ENCODE measurements at places on chromosomes 1 and 21. TPM values are rescaled to one million over a fixed set of nuclear protein-coding genes. Genes with fewer than 3 reads are reported as not detected.
A peak's percentile ranks its signal among the peaks of the same experiment; 100 is the strongest.

Gene TFF3
- total RNA-seq: not detected

Gene S100A7
- not detected for total RNA-seq

Gene LPAR3
- total RNA-seq: 14.0 TPM

Gene PADI3
- 0.21 TPM for total RNA-seq

Gene RBM8A
- total RNA-seq: 177 TPM

Gene SERINC2
- total RNA-seq: 79.8 TPM

Gene OR2M3
- not detected for total RNA-seq

Gene HSPA13
- 31.9 TPM for total RNA-seq

Gene TRAF3IP3
- not detected for total RNA-seq

Gene KRTAP7-1
- not detected for total RNA-seq

DNA sequence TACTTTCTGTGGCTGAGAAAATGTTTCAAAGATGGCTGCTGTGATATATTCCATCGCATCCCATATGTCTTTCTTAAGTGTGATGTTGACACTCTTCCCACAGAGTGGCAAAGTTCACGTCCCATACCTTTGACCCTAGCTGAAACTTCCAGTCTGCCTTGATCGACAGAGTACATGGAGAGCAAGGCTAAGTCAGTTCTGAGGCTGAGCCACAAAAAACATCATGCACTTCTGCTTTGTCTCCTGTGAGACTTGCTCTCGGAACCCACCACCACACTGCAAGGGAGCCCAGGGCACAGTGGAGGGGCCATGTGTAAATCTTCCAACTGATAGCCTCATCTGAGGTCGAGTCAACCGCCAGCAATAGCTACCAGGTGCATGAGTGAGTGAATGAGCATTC, 431.9 kb upstream of the RUNX1 start:
- DNase-seq: no peak

DNA sequence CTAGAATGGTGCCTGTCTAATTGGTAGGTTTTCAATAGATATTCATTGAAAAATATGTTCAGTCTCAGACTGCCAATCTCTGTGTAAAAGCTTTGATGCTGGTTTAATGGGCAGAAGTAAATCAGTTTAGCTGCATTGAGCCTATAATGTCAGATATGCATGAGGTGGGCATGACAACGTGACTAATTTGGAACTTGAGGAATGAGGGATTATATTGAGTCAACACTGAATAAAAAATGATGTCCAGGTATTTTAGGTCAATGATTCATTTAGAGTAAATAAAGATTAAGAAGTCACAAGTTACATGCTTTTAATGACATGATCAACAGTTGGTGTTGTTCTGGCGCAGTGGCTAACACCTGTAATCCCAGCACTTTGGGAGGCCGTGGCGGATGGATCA, 3.0 kb downstream of the WDR3 start:
- peak; percentile 1 for DNase-seq

- no peak for DNase-seq
These were observed 436.4 kb downstream of the DISC1 start for GRCh38 chr1:232062967-232063366.

GRCh38 chr1:6683434-6683833, 18.2 kb downstream of the DNAJC11 start:
- DNase-seq: no peak

- no peak for DNase-seq
These were observed 11.3 kb downstream of the SLC19A2 start for GRCh38 chr1:169474302-169474995.

DNA sequence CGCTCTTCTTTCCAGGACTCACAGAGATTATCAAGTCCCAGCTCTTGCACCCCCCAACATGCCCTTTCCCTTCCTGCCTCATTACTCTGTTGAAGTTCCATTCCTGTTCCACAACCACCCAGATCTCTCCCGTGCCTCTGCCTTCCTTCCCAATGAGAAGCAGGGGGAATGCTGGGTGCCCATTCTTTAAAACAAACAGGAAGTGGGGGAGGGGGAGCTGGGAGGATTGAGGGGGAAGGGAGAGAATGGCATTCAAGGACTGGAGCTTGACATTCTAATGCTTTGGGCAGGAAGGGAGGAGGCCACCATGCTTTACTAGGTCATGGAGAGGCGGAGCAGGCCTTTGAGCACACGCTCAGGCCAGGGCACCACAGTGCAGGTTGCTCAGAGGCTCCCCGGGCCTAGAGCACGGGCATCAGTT, 150.3 kb upstream of the IRF2BP2 start:
- no peak for DNase-seq

GRCh38 chr21:9774347-9774746, 747.0 kb upstream of the TPTE start:
- no peak for DNase-seq

DNA sequence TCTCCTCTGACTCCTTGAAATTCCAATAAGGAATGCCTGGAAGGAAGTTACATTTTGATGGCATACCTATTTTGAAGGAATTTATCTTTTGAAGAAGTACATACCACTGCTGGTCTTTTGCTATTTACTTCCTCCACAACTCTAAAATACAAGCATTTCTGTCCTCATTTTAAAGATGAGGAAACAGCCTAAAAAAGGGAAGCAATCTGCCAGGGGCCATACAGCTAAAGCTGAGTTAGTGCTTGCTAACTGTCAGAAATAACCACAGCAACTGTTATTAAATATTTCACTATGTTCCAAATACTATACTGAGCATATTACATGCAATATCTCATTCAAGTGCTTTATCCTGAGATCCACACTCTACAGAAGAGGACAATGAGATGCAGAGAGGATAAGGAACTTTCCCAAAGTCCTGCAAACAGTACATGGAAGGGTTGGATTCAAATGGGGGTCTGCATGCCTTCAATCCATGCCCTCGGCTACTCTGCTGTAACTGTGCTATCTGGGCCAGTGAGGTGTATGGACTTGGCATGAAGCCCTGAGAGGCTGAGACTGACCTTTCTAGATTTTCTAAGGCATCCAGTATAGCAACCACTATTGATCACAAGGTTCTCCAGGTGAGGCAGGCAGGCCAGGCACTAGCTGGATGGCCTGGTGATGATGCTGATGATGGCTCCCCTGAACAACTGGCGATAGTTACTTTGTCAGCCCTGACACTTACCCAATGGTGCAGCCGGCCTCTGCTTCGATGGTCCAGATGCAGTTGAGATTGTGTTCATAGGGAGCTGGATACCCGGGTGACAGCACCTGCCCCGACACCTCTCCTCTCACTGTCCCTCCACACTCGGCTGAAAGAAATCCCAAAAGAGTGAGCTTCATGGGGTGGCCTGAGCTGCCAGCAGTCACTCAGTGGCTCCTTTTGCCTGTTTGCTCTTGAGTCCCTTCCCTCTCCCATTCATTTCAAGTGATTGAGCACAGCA, 171.4 kb upstream of the HMGB4 start:
- DNase-seq: no peak

DNA sequence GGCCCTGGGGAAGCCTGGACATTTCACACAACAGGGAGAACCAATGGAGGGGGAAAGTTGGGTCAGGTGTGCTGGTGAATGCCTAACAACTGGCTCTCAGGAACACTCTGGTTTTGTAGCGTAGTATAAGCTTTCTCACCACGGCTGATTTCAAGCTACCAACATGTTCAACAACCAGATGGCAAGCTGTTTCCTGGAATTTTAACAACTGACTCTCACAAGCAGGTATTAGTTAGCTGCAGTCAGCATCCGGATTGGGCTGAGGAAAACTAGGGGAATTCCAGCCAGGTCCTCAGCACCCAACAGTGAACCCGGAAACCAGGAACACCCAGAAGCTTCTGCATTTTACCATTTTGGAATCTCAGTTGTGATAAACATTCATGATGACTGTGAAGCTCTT, 162.3 kb upstream of the CAMK1G start:
- peak; percentile 44 for DNase-seq

DNA sequence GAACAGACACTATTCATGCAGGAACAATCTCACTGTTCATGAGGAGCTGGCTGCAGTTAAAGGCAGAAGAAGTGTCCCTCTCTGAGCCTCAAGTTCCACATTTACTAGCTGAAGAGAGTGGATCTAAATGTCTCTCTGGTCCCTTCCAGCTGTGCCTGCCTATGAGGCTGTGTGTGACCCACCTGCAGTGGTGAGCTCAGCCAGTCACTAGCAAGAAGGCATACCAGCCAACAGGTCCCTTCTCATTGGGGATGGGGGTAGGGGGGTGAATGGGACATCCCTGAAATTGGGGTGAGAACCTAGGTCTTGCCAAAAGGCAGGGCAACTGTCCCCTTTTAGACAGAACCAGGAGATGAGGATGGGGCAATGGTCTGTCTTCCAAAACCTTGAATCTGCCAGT, 13.6 kb downstream of the RD3 start:
- no peak for DNase-seq

DNA sequence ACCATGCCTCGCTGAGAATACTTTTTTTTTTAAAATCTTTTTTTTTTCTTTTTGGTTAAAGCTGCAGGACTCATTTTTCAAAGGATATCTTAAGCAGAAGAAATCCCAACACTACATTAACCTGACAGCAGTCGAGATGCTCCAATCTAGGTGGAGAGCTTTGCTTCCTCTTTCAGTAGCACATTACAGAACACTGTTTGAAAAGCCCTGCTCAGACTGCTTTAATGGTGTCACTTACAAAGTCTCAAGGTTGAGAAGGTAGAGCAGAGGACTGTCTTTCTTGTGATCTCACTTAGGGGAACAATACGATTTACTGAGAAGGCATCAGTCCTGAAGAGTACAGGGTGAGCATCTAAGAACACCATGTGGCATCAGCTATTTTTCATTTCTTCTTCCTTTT, 21.0 kb upstream of the CPLANE2 start:
- DNase-seq: no peak

DNA sequence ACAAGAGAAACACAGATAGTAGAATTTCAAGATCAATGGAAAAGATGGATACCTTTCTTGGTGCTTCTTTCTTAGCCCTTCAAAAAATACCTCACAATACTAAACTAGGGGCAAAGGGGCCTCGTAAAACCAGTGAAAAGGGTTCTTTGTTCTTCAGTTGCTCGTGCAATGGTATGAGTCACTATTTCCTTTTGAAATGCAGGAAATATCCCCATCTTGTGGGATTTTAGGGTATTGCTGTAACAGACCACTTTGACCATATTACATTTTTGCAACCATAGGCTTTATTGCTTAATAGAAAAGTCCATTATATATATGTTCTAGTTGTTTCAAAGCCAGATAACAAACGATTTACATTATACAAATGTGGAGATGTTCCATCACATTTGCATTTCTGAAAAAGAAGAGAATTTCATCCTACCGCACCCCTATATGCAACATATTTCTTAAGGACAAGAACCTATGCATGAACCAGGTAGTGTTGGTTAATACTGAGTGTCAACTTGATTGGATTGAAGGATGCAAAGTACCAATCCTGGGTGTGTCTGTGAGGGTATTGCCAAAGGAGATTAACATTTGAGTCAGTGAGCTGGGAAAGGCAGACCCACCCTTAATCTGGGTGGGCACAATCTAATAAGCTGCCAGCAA, 88.6 kb upstream of the PKN2 start:
- no peak for DNase-seq

- DNase-seq: no peak
These were observed at the start of gene ZP4 for GRCh38 chr1:237890822-237891221. Gene ZP4 (minus strand): TSS chr1:237890922. CDS start chr1:237890635, 287 bp downstream.

GRCh38 chr1:27643600-27644368, 8.8 kb upstream of the FGR start:
- DNase-seq: peak; percentile 60

DNA sequence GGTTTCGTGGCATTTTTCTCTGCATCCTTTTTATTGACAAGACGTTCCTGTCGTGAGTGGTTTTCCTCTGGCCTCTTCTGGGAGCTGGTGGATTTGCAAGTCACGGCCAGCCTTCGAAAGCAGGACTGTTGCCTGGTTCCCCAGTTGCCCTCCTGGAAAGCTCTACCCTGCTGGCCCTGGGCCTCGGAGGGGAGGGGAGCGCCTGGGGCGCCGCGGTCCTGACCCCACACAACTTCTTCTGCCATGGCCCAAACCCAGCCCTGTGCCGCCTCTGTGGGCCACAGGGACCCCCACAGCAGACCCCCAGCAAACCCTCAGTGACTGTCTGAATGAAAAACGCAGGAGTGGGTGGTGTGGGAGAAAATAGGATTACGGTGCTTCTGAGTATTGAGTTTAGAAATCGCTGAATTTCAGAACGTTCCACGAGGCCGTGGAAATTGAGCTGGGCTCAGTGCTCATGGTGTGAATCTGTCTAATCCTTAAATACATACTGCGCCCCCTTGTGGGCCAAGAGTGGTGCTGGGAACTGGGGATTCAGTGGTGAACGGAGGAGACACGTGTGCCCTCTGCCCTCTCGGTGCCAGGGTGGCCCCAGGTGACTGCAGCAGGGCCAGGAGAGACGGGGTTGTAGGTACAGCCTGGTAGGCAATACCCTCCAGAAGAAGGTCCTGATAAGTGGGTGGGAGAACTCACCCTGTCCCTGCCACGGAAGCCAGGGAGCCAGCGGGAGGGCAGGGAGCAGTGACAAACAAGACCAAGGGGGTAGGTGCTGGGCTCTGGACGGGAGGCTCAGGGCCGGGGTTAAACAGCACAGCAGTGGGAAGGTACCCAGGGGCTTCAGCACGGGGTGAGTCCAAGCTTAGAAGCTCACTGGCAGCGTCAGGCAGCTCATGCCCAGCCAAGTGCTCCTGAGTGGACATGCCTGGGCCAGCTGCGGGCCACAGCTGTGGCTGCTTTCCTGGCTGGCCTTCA, 101.2 kb upstream of the COL6A1 start:
- DNase-seq: peak; percentile 62

DNA sequence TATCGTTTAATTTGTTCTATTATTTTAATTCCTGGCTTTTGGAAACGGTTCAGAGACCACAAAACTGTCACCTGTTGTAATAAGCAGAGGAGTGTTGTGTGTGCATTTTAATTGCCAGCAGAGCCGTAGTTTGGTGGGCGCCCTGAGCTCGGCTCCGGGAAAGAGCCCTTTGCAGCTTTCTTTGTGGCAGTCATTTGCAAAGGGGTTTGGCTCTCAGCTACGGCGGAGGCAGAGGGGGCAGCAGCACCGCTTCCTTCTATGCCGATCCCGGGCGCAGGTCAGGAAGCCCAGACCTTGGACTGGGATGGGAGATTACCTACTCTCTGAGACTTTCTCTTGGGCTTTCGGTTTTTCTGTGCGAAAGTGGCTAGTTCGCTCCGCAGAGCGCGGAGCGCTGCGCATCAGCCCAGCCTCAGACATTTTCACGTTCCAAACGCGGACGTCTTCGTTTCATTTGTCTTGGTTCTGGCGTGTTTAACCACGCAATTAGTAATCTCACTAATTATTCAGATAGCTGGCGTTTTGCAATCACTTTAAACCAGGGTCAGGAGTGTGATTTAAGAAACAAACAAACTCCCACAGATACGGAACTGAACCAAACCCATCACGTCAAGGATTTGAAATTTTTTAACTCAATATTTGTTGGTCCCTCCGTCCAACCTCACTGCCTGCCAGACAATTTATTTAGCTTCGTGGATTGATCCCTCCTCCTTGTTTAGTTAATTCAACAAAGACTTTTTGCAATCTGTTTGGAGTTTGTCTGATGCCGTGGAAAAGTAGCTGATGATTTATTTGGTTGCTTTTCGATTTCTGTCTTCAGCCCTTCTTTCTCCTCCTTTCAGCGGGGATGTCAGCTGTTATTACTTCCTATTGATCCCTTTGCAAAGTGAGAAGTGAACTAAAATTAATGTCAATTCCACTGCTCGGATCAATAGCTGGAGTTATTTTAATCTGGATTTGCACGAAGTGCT, 3.9 kb downstream of the RNF220 start:
- DNase-seq: no peak

- no peak for DNase-seq
These were observed 65.6 kb downstream of the NTPCR start for GRCh38 chr1:233015965-233016364.

- DNase-seq: no peak
These were observed 51.4 kb downstream of the LHX4 start for GRCh38 chr1:180281490-180281889.
